Gastrocnemius medialis (tissue), 4 donors: ENCODE measurements at places on chromosomes 1 and 21. TPM values are rescaled to one million over a fixed set of nuclear protein-coding genes. Genes with fewer than 3 reads are reported as not detected.

GRCh38 chr1:150561254-150561973, 12.2 kb downstream of the ADAMTSL4 start:
- peak overlapping the region; percentile 100 for H3K27ac ChIP-seq
- no peaks in the 10 kb centered on the region for H3K27me3 ChIP-seq
- peak overlapping the region; percentile 72 for H3K4me3 ChIP-seq
- no peaks in the 10 kb centered on the region for H3K36me3 ChIP-seq
- peaks cover 63% of the 10 kb centered on the region for H3K4me1 ChIP-seq

DNA sequence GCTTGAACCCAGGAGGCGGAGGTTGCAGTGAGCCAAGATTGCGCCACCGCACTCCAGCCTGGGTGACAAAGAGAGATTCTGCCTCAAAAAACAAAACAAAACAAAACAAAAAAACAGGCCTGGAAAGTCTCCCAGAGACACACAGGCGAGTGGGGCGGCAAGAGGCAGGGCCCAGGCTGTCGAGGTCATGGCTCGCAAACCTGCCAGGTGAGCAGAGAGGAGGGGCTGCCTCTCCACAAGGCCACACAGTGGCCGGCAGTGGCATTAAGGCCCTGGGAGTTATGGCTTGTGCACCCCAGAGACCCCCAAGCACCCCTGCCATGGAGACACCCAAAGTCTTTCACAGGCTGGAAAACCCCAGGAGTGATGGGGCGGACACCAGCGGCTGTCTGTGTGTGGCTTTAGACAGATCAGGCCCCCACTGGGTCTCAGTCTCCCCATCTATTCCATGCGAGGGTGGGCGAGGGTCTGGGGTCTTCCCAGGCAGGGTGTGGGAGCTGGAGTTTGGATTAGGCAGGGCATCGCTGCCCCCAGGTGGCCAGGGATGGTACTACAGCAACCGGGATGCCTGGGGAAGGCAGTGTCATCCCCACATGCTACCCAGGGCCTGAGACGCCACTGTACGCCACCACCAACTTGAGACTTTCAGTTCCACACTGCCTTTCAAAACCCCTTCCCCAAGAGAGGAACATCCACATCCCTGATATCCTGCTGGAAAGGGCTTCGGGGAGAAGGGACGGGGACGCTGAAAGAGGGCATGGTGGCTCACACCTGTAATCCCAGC, 7.3 kb upstream of the CTRC start:
- no peaks in the 10 kb centered on the region for H3K4me1 ChIP-seq
- no peaks in the 10 kb centered on the region for H3K27me3 ChIP-seq
- no peak overlapping the region for H3K4me3 ChIP-seq
- no peak overlapping the region for H3K27ac ChIP-seq

DNA sequence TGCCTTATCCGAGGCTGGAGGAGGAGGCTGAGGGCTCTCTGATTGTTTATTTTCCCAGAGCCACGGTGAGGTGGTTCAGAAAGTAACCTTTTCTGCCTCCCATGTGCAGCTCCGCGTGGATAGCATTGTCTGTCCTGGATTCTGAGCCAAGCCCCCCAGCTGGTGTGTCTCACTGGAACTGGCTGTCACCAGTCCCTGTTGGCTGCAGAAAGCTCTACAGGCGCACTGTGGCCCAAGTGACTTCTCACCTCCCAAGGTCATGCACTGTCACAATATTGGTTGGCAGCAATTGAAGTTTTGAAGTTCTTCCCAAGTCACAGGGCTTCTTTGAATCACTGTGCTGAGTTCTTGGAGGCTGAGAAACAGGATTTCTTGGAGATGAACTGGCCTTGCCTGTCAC, 8.2 kb downstream of the BMP8A start:
- H3K4me3 ChIP-seq = no peak overlapping the region
- no peak for DNase-seq
- H3K36me3 ChIP-seq = no peaks in the 10 kb centered on the region
- H3K4me1 ChIP-seq = no peaks in the 10 kb centered on the region
- H3K27ac ChIP-seq = no peak overlapping the region
- no peaks in the 10 kb centered on the region for H3K27me3 ChIP-seq

GRCh38 chr1:162571696-162572095, 10.2 kb downstream of the UAP1 start:
- no peaks in the 10 kb centered on the region for H3K27me3 ChIP-seq
- H3K36me3 ChIP-seq = no peaks in the 10 kb centered on the region
- peaks cover 9% of the 10 kb centered on the region for H3K4me1 ChIP-seq

DNA sequence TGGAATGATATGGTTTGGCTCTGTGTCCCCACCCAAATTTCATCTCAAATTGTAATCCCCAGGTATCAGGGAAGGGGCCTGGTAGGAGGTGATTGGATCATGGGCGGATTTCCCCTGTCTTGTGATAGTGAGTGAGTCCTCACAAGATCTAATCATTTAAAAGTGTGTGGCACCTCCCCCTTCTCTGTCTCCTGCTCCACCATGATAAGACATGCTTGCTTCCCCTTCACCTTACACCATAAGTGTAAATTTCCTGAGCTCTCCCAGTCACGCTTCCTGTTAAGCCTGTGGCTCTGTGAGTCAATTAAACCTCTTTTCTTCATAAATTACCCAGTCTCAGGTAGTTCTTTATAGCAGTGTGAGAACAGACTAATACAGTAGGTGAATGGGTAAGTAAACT, 109.3 kb downstream of the DMRTB1 start:
- no peaks in the 10 kb centered on the region for H3K27me3 ChIP-seq
- H3K4me3 ChIP-seq = no peak overlapping the region
- no peaks in the 10 kb centered on the region for H3K36me3 ChIP-seq
- no peak overlapping the region for H3K27ac ChIP-seq
- no peaks in the 10 kb centered on the region for H3K4me1 ChIP-seq
- no peak for DNase-seq

GRCh38 chr1:58811303-58811702, 27.5 kb upstream of the JUN start:
- H3K27ac ChIP-seq = no peak overlapping the region
- no peak overlapping the region for H3K4me3 ChIP-seq
- no peaks in the 10 kb centered on the region for H3K27me3 ChIP-seq
- DNase-seq = no peak

DNA sequence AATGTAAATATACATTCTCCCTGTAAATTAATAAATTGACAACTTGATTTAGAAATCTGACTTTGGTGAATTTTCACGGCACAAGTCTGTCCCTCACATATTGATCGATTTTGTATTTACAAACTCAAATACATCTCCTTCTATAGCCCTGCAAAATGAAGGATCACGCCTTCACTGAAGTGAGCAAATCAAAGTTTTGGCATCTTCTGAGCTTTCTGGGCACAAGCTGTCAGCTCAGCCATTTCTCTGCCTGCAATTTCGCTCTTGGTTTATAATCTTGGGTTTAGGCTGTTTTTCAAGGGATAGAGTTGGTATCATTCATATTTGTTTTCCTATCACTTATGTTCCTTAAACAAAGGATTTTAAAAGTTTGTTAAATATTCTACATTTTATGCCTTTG, 25.8 kb downstream of the ANP32E start:
- H3K27me3 ChIP-seq = no peaks in the 10 kb centered on the region
- no peak overlapping the region for H3K4me3 ChIP-seq
- DNase-seq = no peak
- H3K36me3 ChIP-seq = no peaks in the 10 kb centered on the region

DNA sequence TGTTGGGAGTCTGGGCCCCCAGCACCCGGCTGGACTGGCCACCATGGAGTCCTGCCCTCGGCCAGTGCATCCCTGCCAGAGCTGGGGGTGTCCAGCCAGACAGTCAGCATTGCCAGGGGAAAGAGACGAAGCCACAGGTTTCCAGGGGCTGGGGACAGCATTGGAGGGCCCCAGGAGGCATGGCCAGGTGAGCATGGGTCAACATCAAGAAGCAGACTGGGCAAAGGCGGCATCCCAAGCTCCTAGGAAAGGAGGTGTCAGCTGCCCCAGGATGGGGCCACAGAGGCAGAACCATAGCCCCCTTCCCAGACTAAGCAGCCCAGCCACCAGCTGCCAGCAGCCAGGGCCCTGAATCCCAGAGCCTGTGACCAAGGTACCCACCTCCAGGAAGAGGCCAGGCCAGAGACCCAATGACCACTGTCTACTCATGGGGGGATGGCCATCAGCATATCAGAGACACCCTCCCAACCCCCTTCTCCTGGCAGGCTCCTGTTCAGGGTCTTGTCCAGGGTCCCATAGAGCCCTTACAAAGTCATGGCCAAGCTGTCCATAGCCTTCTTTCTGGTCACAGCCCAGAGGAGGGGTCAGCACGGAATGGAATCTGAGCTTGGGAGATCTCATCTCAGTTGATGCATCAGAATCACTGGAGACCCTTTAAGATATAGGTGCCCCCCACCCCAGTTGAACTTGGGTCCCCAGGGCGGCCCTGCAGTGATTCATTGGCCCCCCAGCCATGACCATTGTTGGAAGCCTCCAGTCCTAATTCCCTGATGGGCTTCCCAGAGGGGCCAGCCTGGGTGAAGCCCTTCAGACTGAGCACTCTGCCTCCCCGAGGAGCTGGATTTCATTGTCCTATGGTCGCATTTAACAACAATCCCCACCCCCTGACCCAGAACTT, 32.5 kb downstream of the WNT3A start:
- H3K36me3 ChIP-seq = no peaks in the 10 kb centered on the region
- DNase-seq = no peak
- peaks cover 32% of the 10 kb centered on the region for H3K27me3 ChIP-seq
- H3K4me1 ChIP-seq = no peaks in the 10 kb centered on the region
- H3K4me3 ChIP-seq = no peak overlapping the region
- H3K27ac ChIP-seq = no peak overlapping the region

GRCh38 chr1:207321790-207322645, 540 bp downstream of the CD55 start:
- H3K4me1 ChIP-seq = peaks cover 20% of the 10 kb centered on the region
- peak overlapping the region; percentile 82 for H3K4me3 ChIP-seq
- DNase-seq = peak; percentile 6
- peaks cover 5% of the 10 kb centered on the region for H3K36me3 ChIP-seq
- peak overlapping the region; percentile 96 for H3K27ac ChIP-seq
- no peaks in the 10 kb centered on the region for H3K27me3 ChIP-seq

GRCh38 chr1:241603731-241604245, 36.4 kb downstream of the CHML start:
- no peak overlapping the region for H3K4me3 ChIP-seq
- H3K4me1 ChIP-seq = no peaks in the 10 kb centered on the region
- H3K27ac ChIP-seq = no peak overlapping the region

DNA sequence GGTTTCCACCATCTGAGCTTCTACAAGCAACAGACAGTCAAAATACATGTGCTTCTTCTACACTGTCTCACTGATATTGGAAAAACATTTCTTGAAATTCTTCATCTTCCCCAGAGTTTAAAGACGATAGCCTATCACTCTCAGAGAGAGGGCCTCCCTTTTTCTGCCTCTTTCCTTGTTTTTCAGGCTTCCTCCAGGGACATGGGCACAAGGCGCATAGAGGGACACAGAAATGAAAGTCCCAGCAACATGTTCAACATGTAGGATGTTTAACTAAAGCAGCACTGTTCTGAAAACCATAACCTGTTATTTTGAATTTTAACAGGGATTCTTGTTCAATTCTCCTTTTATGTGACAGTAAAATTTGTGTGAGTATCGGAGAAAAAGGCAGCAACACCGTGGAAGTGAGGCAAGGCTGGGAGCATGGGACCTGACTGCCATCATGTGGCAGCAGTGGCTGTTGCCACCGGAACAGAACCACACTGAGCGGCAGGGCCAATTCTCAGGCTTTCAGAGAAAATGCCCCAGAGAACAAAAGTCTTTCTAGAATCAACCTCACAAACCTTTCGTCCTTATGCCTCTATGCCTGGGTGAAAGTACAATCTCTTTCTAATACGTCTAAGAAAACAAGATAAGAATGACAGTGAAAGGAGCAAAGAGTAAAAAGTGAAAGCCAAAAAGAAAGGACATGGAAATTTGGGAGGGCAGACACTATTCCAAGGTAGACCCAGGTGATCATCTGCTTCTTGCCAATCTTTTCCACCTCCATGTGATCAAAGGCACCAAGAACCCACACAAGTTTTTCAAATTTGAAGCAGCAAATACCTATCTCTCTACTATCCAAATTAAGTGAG, 54.5 kb downstream of the PCNX2 start:
- H3K27me3 ChIP-seq = no peaks in the 10 kb centered on the region
- peak; percentile 30 for DNase-seq
- H3K36me3 ChIP-seq = no peaks in the 10 kb centered on the region

- peak overlapping the region; percentile 96 for H3K4me3 ChIP-seq
- H3K36me3 ChIP-seq = no peaks in the 10 kb centered on the region
- peaks cover 26% of the 10 kb centered on the region for H3K4me1 ChIP-seq
Measured at GRCh38 chr1:25247829-25248754, 838 bp upstream of the RSRP1 start.

GRCh38 chr1:14915356-14916054, 238.0 kb upstream of the TMEM51 start:
- DNase-seq = no peak
- no peak overlapping the region for H3K4me3 ChIP-seq

PIGR gene
- not detected for total RNA-seq

SYTL1 gene
- 0.66 TPM for total RNA-seq

CYP4Z1 gene
- total RNA-seq = 0.26 TPM

LIN9 gene
- 2.1 TPM for total RNA-seq

RGSL1 gene
- not detected for total RNA-seq

ESRRG gene
- 1.8 TPM for total RNA-seq

FMO1 gene
- not detected for total RNA-seq

KCNJ9 gene
- total RNA-seq = not detected
